ENCODE measurements at places on chromosomes 3 and 15.

DNA sequence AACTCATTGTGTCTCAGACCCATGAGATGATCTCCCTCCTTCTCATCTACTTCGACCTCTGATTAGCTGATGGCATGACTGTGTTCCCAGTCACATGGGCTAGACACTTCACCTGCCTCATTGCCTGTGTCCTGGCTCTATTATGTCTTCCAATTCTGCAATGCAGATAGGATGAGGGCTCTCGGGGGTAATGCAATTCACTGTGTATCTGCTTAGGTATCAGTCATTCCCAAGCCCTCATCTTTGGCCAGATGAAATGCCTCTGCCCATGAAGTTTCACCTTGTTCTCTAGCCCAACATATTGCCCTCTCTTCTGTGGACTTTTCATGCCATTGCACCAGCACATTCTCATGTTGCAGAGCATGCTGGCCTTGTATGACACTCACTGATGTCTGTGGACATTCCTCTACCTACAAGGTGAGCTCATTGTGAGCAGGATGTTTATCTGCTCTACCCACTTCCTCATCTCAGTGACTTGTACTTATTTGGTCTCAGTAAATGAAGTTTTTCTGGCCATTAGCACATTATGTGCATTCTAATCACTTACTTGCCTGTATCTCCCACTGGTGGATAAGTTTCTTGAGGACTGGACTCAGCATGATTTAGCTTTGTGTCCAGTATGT is 32.3 kb downstream of the MOBP start:
- no peak for DNase-seq

- DNase-seq = no peak
These were observed 5.9 kb upstream of the FHIT start for GRCh38 chr3:61257148-61257547.

DNA sequence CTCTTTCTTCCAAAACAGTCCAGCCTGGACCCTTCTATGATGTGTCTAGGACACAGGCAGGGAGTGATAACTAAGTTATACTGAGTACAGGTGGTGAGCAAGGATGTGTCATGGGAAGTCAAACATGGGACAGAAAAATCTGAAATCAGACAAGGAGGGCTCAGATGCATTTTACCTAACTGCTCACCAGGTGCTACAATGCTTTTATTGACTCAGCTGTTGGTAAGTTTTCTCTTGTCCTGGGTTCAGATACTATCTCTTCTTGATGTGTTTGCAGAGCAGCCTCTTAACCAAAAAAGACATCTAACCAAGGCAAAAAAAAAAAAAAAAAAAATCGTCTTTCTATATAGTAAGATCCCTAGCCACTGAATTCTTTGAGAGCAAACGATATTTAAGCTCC is 378.6 kb downstream of the VPS13C start:
- DNase-seq = no peak

- no peak for DNase-seq
These were observed 51.2 kb upstream of the TBC1D5 start for GRCh38 chr3:17793542-17794195.

DNA sequence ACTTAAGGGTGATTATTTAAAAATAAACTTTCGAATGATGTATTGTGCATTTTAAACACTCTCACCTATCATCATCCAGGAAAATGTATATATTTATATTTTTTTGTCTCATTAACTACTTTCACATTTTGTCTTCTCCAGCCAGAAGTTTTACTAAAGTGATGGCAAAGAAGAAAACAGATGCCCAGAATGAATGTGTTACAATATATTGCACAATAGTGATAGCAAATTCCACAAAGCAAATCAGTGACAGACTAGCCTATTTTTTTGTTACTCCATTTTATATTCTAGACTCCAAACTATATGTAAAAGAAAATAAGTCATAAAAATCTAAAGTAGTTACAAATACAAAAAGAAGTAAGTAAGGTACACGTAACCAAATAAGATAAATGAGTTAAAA is 414.7 kb downstream of the EPHA3 start:
- no peak for DNase-seq

DNA sequence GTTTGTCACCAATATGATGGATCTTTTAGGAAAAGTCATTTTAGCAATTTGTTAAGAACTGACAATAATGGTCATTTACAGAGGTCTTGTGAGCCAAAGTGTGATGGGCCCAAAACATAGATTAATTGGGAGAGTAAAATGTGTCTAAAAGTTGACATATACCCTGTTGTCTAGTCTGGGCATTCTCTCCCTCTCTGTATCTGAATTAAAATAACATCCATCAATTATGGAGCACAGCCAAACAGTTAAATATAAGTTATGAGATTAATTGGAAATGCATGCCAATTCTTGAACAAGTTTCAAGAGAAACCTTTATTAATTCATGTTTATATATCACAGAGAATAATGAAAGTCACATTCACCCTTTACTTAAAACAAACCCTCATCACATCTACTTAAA is 13.6 kb upstream of the NANOGP8 start:
- DNase-seq = no peak

DNA sequence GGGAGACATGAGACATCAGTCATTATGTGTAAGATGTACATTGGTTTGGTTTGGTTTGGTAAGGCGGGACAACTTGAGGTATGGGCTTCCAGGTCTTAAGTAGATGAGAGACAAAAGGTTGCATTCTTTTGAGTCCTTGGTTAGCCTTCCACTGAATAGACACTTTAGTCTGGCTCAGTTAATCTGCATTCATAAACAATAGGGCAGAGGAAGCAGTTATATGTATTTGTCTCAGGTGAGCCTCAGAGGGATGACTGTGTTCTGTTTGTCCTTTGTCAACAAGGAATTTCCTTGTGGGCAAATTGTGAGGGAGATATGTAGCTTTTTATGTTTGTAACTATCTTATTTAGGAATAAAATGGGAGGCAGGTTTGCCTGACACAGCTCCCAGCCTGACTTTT is 50.4 kb downstream of the TCF12 start:
- no peak for DNase-seq

DNA sequence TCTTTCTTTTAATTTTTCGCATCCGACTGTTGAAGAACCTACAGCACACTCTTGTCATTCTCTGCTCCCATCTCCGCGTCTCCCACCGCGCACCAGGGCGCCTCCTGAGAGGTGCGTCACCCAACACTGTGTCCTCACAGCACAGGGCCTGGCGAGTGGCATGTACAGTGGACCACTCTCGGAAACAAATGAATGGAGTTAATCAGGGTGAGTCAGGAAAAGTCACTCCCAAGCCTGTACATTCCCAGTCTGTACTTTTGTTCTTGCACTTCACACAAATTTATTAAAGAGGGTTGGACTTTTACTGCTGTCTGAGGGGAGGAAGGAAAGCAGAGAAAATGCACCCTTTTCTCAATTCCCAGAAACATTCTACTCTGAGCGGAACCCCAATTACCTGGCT is 625 bp downstream of the COL6A6 start:
- no peak for DNase-seq

- no peak for DNase-seq
These were observed 4.6 kb downstream of the DENND6A start for GRCh38 chr3:57688291-57688690.

- DNase-seq = no peak
These were observed 1.0 kb downstream of the EOMES start for GRCh38 chr3:27720899-27721716.

DNA sequence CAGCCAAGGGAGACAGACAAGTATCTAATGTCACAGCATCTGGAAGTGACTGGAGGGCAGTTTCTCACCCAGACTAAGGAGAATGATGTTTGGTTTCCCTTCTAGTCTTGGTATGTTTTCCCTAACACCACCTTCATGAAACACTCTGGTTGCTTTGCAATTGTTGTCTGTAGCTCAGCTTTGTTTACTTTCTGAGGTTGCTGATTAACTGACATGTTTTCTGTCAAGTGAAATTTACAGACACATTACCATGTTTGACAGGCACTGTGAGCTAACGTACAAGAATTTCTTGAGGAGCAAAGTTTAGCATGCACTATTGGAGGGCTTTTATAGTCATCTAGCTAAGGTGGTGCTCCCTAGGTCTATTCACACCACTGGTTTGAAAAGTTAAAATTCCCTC is 131.6 kb upstream of the NECTIN3 start:
- no peak for DNase-seq

- no peak for DNase-seq
These were observed 735.5 kb upstream of the ALCAM start for GRCh38 chr3:104631254-104631653.

GRCh38 chr15:45307230-45307924 is 55.3 kb downstream of the SLC28A2 start:
- DNase-seq = no peak

- DNase-seq = no peak
These were observed 17.1 kb downstream of the GBE1 start for GRCh38 chr3:81744366-81744765.

DNA sequence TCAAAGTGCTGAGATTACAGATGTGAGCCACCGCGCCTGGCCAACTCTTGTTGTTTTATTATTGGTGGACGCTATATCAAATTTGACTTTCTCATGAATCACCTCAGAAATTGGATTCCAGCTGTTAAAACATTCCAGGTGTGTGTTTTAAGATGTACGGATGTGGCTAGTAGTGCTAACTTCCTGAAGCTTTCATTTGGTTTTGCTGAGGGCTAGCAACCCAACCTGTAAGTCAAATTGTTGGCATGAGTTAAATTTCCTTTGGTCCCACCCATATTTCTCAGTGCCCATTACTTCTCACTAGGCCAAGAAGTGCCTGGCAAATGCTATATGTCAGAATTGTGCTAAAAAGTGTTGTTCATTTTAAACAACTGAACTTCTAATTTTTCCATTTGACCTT is 13.1 kb upstream of the KAT2B start:
- DNase-seq = no peak

- no peak for DNase-seq
These were observed 176.5 kb upstream of the PFN2 start for GRCh38 chr3:150146991-150147761.

- DNase-seq = no peak
These were observed 24.6 kb upstream of the LRRFIP2 start for GRCh38 chr3:37198996-37199395.

- peak; percentile 73 for DNase-seq
These were observed 59.8 kb downstream of the SH3BP5 start for GRCh38 chr3:15272426-15273196.

DNA sequence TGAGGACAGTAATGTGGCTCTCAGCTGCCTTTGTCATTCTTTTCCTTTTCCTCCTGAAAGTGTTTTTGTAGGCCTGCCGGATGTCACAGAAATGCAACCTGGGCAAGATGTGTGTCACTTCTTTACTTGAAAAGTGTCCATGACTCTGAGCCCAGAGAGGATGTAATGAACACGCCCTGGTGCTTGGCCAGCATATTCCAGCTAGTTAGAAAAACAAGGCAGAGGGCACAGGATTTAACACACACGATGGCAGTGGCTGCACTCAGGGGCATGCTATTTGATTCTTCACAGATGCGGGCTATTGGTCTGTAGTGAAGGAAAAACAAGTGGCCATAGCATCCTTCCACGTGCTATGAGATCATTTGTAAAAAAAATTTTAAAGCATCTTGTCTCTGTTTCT is 30.3 kb upstream of the PTX3 start:
- no peak for DNase-seq

DNA sequence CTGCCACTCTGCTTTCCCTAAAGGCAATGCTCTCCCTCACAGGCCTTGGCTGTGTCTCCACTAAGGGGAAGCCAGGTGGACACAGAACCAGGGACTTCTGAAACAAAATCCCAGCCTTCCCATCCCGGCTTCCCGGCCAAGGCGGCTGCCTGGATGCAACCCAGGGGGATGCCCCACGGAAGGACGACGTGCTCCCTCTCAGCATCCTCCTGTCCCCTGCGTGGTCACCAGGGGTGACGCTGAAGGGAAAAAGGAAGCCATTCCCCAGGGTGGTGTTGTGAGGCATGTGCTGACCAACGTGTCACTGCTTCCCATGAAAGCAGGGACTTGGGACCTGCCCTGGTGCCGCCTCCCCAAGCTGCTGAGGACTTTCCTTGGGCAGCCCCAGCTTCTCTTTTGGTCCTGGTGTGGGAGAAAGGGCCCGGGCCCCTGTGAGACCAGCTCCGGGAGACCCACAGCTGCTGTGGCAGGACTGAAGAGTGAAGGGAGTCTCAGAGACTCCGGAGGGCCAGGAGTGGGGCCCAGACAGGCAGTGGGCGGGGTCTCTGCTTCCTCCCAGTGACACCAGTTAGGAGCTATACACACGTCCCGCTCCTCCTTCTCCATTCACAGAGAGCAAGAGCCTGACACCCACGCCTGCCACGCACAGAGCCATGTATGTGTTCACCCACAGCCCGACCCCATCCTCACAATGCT is 139.2 kb downstream of the NUP210 start:
- no peak for DNase-seq

DNA sequence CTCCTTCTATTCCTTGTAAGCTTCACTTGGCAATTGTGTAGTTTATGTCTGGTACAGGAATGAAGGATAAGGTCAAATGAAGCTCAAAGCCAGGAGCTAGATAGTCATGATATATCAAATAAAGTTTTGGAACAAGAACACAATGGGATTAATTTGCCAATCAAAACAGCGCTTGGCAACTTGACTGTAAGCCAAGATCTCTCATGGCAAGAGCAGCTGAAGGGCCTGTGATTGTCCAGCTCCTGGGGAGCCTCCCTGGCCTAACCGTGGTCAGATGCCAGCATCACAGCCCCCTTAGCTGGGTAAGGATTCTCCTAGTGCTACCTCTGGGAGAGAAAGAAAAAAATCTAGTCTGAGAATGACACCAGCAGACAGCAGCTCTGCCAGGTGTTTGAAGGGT is 97.2 kb downstream of the LIPC start:
- DNase-seq = no peak

- no peak for DNase-seq
These were observed 223.7 kb upstream of the NANOGP8 start for GRCh38 chr15:35308802-35309201.

DNA sequence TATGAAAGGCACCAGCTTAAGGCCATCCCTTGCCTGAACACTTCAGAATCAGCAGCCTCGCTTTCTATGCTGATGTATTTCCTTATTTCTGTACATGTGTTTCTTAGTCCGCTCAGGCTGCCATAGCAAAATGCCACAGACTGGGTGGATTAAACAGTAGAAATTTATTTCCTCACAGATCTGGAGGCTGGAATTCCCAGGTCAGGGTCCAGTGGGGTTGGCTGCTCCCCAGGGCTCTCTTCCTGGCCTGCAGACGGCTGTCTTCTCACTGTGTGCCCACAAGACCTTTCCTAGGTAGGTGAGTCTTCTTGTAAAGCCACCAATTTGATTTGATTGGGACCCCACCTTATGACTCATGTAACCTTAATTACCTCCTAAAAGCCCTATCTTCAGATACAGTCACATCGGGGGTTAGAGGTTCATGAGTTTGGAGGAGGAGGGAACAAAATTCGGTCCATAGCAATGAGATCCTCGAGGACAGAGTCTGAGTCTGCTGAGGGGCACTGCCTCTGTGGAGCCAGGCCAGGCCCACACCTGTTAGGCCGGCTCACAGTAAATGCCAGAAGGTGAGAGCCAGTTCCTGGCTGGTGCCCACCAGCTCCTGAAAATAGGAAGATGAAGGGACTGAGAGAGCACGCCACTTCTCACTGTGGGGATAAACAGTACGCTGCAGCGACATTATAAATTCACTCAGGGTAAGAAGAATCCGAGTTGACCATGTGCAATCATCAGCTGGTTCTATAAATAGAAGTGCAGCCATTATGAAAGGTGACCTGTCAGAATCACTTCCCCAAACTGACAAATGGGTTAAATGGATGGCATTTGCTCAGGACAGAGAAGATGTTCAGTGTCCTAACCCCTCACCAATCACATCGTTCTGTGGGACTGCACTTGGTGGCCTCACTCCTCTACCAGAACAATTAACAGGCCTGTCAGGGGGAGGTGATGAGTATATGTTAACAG is 41.1 kb downstream of the CTXND1 start:
- DNase-seq = peak; percentile 35
